ENCODE measurements at places on chromosomes 5 and 9.

DNA sequence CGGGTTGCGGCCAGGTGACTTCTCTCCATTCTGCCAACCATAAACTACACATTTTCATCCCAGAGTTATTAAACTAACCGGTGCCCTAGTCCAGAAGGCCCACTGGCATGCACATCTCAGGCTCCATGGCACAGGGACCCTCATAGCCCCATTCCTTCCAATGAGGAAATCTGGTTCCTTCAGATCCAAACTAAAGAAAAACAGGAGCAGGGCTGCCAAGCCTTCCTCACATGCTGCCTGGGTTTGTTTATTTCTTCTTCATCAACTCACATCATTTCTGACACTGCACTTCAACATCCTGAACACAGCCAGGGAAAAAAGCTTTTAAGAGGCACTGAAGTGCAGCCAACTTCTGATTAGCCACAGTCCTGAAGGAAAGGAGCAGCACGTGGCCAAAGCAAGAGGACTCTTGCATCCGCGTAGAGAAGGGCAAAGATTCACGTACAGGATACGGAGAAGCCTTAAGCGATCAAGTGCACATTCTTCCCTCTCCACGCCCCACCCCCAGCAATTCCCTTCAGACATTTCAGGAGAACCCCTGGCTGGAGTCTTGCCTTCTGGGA lies 22.5 kb downstream of the LHFPL2 start:
- DNase-seq: no peak

- DNase-seq: no peak
Observed at GRCh38 chr9:128015696-128016095, 34.9 kb upstream of the EEIG1 start.

DNA sequence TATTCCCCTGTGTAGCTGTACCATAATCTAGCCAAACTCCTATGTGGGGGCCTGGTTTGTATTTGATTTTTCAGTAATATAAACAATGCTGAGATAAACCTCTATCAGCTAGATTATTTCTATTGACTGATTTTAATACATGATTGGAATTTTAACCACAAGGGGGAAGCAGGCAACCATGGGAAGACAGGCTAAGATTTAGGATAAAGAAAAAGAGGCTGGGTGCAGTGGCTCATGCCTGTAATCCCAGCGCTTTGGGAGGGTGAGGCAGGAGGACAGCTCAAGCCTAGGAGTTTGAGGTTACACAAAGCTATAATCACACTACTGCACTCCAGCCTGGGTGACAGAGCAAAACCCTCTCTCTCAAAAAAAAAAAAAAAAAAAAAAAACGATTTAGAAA lies 18.1 kb upstream of the GPX3 start:
- DNase-seq: no peak

GRCh38 chr9:96567203-96567700 lies 52.4 kb downstream of the CDC14B start:
- DNase-seq: no peak

GRCh38 chr5:5492087-5492933 lies 69.8 kb downstream of the ICE1 start:
- DNase-seq: no peak

DNA sequence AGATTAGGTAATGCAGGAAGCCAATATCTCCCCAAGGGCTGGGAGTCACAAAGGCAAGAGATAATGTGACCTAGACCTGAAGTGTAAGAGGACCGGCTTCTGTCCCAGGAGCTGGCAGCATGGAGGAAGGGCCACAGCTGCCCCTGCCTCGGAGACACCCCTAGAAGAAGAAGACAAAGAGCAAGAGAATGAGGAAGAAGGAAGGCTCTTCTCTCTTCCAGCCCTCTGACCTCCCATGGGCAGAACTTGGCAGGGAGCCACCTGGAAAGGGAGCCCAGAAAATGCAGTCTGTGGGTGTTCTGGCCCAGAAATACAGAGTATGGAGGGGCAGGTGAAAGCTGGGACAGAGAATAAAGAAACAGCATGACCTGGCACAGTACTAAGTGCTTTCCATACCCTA lies 151.0 kb downstream of the C5orf15 start:
- no peak for DNase-seq

Measured in sigmoid colon (tissue), 7 donors.